ENCODE measurements at places on chromosomes 2 and 18.
A peak's percentile ranks its signal among the peaks of the same experiment; 100 is the strongest.

DNA sequence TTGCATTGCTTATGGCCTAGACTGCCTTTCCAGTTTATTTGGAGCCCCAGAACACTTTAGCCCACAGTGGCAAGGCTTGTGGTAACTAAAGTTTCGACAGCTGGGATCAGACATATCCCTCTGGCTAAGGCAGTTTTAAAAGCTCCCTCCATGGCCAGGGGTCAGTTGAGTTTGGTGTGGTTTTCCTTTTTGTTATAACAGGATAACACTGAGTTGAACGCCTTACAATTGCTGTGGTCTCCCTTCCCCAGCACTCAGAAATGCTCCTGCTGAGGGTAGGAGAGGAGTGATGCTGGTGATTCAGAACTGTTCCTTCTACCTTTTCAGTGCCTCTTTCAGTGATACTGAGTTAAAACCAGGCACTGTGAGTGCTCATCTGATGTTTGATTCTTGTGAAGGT, 182.6 kb downstream of the GULP1 start:
- no peak for DNase-seq

GRCh38 chr18:10937743-10938640, 211.4 kb downstream of the PIEZO2 start:
- DNase-seq, result no peak

DNA sequence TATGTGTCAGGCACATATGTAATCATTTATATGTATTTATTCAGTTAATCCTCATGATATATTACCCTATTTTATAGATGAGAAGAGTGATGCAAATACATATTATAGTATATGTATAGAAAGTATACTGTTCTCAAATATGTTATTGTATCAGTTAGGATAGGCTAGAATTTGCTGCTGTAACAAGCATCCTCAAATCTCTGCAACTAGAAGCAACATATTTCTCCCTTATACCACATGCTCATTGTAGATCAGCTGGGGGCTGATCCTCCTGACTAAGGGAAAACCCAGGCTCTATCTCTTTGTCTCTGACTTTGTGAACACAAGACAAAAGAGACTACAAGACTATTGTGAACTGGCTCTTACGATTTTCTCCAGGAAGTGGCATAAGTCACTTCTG, 24.8 kb upstream of the HS6ST1 start:
- DNase-seq, result no peak

- DNase-seq, result no peak
Observed at GRCh38 chr2:239522002-239522739, 121.4 kb upstream of the HDAC4 start.

DNA sequence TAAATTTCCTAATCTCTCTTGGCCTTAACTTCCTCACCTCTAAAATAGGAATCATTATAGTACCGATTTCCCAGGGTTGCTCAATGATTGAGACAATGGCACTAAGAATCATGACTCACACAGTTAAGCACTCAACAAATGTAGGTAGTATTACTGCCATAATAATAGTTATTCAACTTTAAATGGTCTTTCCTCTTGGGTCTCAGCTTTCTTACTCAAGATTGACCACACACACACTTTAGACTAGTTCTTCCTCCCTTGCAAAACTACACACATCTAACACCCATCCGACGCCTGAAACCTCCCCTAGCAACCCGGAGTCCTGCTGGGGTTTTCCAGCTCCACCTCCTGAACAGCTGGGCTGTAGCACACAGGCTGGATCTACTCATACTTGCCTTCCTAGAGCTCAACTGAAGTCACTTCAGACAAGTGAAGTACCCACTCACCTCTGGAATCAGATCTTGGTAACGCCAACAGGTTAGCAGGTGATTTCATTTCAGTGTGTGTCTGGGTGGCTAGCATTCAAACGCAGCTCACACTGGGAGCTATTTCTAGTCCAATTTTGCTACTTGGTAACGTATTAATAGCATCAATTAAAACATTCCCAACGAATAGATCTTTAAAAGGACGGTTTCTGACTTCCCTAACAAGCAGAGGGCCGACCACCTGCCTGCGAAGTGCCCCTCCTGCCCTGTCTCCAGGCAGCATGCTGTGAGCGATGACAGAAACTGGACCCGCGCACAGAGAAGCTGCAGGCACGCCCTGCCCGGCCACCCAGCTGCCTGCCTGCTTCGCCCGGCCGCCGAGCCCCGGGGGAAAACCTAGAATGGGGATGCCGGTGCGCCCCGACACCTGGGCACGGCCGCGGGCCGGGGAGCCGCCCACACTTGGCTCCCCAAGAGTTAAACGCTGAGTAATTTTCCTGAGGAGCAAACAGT, 1.1 kb downstream of the UXS1 start:
- DNase-seq, result peak; percentile 79

- DNase-seq, result no peak
Observed at GRCh38 chr2:236156095-236156859, 11.9 kb downstream of the GBX2 start.

- DNase-seq, result no peak
Observed at GRCh38 chr2:28216331-28216730, 176.3 kb upstream of the FOSL2 start.

DNA sequence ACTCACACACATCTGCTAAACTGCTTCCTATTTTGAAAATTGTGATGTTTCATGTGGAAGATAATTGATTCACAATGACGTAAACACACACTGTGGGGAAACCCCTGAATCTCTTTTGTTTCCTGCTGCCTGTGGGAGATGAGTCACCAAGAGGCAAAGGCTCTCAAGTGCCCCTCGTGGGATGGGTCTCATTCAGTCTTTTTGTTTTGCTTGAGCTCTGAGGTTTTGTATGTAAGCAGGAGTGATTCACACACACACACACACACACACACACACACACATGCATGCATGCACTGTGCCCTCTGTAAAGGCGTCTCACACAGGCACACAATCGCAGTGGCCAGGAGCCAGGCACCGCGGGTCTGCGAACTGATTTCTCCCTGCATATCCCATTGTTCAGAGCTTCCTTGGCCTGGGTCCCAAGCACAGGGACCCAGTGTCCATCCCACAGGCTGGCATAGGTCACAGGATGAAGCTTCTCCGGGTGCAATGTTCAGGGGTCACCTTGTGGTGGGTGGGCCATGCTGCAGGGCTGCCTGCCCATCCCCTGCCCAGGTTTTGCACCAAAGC, 12.1 kb upstream of the ARHGEF4 start:
- peak; percentile 81 for DNase-seq

- no peak for DNase-seq
Observed at GRCh38 chr2:98334439-98335078, 11.7 kb upstream of the CNGA3 start.

DNA sequence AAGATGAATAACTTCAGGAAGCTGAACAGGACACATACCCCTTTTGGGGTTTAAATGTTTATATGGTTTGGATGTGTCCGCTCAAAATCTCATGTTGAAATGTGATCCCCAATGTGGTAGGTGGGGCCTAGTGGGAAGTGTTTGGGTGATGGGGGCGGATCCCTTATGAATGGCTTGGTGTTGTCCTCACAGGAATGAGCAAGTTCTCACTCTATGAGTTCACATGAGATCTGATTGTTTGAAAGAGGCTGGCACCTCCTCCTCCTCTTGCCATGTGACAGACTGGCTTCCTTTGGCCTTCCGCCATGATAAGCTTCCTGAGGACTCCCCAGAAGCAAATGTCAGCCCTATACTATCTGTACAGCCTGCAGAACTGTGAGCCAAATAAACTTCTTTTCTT, 88.6 kb upstream of the ZNF532 start:
- no peak for DNase-seq

- DNase-seq, result no peak
Observed at GRCh38 chr2:158904627-158905177, 63.7 kb upstream of the TANC1 start.

DNA sequence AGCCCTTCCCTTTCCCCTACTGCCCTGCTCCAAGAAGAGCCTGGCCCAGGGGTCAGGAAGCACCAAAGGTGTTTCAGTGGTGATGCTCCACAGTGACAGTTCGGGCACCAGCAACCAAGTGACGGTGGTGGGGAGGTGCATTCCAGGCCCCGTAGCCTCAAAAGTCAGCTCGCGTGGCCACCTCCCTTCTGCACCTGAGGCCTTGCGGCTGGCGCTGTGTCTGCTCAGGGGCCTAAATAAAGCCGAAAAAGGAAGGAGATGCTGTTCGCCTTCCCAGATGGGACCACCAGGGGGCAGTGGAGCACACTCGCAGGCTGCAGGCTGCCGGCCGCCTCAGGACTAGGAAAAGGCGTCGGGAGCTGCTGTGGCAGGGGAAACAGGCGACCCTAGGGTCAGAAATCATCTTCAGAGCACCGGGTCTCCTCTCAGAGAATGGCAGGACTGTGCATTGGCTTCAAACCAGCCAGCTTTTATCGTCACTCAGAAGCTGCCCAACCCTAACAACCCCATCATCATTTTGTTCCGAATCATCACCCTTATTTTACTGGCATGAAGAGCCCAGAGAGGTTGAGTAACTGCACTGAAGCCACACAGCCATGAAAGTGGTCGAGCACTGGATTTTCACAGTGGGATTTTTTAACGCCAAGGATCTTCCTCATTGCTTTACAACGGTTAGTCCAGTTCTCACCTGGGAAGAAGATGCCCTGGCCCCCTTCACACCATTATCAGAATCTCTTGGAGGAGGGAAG, 213.0 kb upstream of the CELF4 start:
- no peak for DNase-seq

- DNase-seq, result no peak
Observed at GRCh38 chr2:10305254-10305635, 2.5 kb downstream of the HPCAL1 start.

GRCh38 chr18:53883771-53884170, 340.7 kb downstream of the MBD2 start:
- DNase-seq, result no peak

GRCh38 chr2:234494361-234495250, 2.3 kb downstream of the ARL4C start:
- peak; percentile 49 for DNase-seq

GRCh38 chr18:65329010-65329409, 421.8 kb upstream of the CDH7 start:
- DNase-seq, result no peak

DNA sequence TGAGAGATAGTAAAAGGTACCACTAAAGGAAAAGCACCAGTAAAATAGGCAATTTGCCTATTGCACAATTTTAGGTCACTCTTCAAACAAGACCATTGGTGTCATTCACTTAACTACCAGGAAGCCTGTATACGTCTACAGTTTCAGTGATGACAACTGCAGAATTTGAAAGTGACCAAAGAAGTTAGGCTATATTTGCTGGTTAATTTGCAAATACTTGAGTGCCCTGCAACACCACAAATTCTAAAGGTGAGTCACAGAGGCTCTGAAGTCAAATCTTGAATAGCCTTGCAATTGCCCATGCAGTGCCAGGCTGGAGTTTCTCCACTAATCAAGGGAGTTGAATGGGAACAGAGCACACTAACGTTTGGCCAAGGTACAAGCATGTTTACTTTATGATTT, 128.7 kb upstream of the CCDC68 start:
- DNase-seq, result no peak

DNA sequence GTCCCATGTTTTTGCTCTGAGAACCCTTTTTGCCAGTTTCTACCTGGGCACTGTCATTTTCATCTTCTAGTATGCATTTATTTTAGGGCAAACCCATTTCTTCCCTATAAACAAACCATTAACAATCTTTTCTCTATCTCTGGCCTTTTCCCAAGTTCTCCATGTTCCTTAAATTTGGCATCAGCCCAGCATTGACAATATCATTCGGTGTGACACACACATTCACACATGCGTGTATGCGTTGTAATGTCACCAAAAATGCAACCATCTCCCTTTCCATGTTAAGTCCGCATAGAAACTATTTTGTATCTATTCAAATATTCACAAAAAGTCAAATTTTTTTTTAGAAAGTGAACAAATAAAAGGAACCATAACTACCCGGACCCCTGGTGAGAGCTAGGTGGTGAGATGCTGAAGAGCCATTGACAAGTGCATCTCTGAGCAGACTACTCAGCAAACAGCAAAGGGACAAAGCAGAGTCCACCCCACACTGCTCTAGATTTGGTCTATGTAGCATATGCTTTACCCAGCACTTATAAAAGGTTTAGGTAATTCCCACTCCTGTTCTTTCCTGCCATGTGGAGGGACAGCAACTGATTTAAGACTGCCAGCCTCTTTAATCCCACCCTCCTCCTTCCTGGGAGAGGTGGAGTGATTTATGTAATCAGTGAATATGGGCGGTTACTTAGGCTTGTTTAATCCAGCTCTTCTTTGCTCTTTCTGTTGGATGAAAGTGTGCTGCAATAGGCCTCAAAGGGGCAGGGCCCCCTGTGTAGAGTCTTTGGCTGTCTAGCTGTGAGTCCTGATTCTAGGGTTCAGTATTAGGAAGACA, 124.1 kb downstream of the METTL8 start:
- no peak for DNase-seq

GRCh38 chr2:150937030-150937429, 324.6 kb downstream of the RBM43 start:
- DNase-seq, result no peak

DNA sequence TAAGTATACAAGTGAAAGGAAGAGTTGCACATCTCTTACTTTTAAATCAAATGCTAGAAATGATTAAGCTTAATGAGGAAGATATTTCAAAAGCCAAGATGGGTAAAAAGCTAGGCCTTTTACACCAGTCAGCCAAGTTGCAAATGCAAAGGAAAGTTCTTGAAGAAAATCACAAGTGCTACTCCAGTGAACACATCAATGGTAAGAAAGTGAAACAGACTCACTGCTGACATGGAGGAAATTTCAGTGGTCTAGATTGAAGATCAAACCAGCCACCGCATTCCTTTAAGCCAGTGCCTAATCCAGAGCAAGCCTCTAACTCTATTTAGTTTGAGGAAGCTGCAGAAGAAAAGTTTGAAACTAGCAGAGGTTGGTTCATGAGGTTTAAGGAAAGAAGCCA, 79.1 kb downstream of the RBBP8 start:
- no peak for DNase-seq

GRCh38 chr2:240635998-240636547, 10.8 kb downstream of the GPR35 start:
- no peak for DNase-seq

GRCh38 chr18:66994790-66995189, 390.9 kb upstream of the CDH19 start:
- no peak for DNase-seq

DNA sequence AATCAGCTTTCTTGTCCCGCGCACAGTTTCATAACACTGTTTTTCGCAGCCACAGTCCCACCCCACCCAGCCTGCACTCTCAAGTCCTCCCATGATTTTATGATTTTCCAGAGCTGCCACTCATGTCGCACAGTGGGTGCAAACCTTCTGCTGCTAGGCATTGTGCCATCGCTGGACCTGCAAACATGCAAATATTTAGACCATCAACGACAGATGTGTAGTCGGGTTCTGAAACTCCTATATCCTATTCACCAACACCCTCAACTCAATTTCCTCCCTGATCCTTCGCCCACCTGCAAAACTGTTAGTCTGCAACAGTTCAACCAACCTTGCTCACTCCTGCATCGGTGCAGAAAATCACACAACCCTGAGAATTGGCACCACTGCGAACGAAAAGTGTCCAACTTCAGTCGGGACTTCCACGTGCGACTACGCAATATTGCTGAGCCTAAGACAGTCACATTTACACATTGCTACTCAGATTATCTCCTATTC, 871 bp upstream of the ALS2 start:
- no peak for DNase-seq

- DNase-seq, result no peak
Observed at GRCh38 chr2:144944546-144945220, 424.8 kb upstream of the ZEB2 start.
